CD4-positive, alpha-beta T cell treated with Interleukin-10 for 1 hour (primary cell): ENCODE measurements at places on chromosomes 3 and 15.

- no peak for DNase-seq
These were observed 99.7 kb downstream of the CEMIP start for GRCh38 chr15:80878867-80879250.

DNA sequence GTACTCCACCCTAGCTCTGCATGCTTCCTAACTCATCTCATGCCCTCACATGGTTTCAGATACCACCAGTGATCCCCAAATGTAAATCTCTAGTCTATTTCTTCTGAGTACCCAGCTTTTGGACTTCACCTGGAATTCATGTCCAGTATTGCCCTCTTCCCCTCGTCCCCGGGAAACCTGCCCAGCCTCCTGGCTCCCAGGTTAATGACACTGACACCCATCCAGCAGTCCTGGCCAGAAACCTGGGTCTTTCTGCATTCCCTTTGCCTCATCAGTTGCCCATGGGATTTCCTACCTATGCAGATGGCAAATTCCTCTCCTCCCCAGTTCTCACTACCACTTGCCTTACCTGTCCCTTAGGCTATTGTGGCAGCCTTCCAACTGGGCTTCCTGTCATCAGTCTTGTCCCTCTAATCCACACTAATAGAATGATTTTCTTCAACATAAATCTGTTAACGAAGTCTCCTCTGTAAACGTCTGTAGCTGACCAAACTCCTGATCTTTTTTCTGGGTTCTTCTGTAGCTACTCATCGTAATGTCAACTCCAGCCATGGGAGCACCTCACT, 15.3 kb upstream of the MYLK start:
- no peak for DNase-seq

- no peak for DNase-seq
These were observed 41.4 kb downstream of the ACSBG1 start for GRCh38 chr15:78192826-78193594.

- DNase-seq: no peak
These were observed 72.4 kb downstream of the CHDH start for GRCh38 chr3:53773611-53774368.

DNA sequence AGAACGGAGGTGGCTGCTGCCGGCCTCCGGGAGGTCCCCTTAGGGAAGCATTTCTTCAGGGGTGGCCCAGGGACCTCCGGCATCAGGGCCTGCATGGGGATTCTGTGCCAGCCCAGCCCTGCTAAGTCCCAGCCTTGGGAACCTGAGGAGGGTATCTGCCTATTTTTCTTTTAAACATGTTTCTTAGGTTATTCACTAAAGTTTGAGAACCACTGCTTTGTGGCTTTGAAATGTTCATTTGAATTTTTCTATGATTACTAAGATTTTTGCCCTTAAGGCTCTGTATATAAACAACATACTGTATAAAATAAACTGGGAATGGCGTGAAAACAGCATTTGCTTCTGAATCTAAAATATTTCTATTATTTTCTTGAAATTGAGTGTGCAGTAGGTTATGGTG, 24.4 kb downstream of the FAN1 start:
- no peak for DNase-seq

DNA sequence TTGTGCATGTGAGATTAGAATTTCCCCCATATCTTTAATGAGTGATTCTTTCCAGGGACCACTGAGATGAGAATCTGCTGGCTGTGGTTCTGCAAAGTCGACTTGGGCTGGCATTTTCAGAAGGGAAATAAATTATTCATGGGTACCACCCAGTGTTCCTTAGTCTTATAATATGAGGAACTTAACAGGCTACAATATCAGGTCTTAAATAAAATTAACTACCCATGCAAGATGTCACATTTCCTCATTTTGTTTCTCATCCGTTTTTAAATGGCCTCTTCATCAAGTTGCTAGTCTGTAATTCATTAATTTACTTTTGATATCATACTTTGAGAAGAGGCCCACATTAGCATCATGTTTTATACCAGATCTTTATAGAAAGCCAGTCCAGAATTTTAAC, 58.3 kb upstream of the SKOR1 start:
- DNase-seq: no peak

GRCh38 chr3:79878708-79879107, 110.9 kb upstream of the ROBO1 start:
- DNase-seq: no peak

DNA sequence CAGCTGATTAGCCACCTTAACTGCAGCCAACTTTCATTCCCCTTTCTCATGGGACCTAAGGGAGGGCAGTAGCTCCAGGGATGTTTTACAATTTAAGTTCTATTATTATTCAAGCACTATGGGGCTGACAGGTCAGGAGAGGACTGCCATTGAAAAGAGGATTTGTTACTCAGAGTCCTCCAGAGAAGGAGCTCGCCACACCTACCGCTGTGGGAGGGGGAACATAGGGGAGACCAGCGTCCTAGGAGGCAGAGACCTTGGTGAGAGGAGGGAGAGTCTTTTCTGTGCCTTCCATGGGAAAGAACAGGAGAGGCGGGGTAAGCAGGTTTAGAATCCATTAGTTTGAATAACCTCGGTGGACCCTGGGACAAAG, 14.4 kb downstream of the ATP10A start:
- DNase-seq: no peak
